ENCODE measurements at places on chromosomes 4 and X.
A peak's percentile ranks its signal among the peaks of the same experiment; 100 is the strongest.

DNA sequence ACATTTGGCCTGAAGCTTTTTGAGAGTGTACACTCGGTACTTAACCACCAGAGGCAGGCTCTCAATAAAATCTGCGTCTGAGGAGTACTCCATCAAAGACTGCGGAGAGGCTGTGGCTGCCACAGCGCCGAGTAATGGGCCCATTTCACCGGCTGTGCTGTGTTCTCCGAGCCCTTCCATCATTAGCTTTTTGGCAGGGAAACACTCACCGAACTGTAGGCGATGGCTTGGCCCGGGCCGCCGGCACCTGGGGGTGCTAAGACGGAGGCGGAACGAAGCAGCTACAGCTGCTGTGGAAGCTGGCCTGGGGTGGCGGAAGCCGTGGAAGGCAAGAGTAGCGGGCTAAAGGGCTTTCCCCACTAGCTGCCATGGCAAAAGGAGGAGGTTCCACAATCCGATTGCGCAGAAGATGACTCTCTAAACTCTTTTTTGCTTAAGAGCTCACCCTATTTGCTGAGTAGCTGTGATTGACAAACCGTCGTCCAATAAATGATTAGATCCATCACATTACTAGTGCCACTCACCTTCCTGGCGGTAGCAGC lies 48.5 kb upstream of the PABPC1L2A start:
- DNase-seq = peak; percentile 2

DNA sequence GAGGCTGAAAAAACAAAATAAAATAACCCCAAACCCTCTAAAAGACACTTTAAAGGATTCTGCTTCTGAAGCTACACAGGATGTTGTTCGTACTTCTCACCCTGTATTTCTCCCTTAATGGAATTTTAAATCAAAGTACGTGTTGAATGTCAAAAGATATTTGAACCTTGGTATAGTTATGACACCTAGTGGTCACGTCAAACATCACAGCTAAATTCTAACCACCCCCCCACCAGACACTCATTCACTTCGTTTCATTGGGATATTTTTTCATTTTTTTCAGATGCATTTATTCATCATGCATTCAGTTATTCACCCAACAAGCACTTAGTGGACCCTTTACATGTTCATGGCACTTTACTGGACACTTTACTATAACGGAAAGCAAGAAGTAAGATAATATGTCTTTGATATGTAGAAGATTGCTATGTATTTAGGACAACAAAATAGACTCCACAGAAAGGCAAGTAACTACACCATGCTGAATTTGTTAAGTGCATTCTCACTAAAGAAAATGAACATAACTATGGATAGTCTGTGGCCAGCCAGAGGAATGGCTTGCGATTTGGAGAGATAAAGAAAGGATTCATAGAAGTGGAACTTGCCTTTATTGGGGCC lies 62.5 kb upstream of the GPR174 start:
- DNase-seq = peak; percentile 74

- no peak for DNase-seq
These were observed 42.6 kb downstream of the TMEM165 start for GRCh38 chr4:55438314-55438713.

GRCh38 chrX:150165776-150166610 lies 197.1 kb upstream of the MAMLD1 start:
- no peak for DNase-seq

DNA sequence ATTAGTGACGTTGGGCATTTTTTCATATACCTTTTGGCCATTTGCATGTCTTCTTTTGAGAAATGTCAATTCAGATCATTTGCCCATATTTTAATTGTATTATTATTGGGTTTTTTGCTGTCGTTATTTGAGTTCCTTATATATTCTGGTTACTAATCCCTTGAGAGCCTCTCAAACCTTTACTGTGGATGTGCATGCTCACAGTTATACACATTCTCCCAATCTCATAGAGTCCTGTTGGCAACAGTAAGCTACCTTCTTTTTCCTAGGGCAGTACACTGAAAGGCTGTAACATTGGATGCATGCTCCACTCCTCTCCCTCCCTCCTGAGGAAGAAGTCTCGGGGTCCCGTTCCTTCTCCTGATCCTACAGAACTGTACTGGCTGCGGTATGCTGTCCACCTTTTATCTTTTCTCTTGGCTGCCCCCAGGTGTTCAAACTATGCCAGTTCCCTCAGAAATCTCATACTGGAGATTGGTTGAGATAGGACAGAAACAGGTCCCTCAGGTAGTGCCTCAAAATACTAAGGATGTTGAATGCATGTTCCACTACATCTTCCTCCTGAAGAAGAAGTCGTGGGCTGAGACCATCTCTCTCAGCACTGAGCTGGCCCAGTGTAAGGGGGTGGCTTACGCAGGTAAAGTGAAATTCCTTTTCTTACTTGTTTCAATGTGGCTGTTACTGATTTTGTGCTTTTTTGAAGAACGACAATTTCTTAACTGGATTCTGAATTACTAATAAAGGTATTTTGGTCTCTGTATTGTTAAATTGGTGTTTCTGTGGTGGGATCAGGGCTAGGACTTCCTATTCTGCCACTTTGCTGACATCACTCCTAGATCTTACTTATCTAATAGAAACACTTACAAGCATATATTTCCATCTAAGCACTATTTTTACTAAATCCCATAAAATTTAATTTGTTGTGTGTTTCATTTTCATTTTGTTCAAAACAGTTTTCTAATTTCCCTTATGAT lies 145.4 kb upstream of the HUWE1 start:
- DNase-seq = peak; percentile 55

DNA sequence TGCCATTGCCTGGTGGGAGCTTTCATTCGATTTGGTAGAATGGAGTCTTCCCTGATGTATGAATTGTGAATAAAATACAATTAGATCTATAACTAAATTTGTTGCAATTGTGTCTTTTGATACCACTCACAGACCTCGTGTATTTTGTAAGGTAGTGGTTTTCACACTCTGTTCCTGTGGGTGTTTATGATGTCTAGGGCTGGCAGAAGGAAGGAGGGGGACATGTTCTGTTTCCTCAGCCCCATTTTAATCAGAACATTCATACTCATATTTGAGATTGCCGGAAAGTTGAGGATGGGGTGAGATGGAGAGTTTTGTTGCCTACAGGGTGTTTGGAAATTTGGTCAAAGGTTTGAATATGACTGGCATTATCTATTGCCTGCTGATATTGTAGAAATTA lies 42.9 kb downstream of the PTTG2 start:
- peak; percentile 17 for DNase-seq
